ENCODE measurements at places on chromosomes 12 and 14. TPM values are rescaled to one million over a fixed set of nuclear protein-coding genes. Genes with fewer than 3 reads are reported as not detected.

- ATAC-seq, result no peak
Observed at GRCh38 chr12:53736592-53736991, 9.3 kb upstream of the CALCOCO1 start.

Gene MGP
- total RNA-seq, result 26.8 TPM

DNA sequence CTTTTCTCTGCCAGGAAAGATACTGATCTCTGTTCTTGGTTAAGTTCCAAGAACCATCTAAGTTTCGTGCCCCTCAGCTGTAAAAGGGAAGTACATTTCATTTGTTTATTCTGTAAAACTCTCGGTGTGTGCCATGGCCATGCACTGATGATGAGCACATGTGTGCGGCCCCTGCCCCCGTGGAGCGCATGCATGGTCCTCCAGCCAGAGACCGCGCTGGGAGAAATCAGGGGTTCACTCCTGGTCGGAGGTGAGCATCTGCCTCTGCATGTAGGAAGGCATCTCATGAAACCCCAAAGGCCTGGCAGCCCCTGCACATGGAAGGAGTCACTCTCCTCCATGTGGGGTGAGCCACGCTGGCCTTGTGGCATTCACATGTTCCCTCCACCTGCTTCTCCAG is 102.5 kb upstream of the RTL1 start:
- no peak for ATAC-seq

DNA sequence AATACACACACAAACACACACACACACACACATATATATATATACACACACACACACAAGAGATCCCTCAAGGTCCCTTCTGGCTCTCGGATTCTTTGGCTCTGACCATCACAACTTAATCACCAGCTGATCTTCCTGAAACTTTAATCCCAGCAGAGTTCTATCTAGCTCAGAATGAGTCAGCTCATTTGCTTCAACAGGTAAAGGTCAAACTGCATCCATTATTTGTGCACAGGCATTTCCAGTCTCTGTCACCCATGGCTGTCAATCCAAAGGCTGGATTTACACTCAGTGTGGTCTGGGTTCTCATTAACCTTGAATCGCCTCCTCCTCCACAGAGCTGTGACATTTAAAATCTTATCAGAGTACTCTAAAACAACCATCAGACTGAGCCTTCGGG is 113.3 kb upstream of the TMPO start:
- no peak for ATAC-seq

DNA sequence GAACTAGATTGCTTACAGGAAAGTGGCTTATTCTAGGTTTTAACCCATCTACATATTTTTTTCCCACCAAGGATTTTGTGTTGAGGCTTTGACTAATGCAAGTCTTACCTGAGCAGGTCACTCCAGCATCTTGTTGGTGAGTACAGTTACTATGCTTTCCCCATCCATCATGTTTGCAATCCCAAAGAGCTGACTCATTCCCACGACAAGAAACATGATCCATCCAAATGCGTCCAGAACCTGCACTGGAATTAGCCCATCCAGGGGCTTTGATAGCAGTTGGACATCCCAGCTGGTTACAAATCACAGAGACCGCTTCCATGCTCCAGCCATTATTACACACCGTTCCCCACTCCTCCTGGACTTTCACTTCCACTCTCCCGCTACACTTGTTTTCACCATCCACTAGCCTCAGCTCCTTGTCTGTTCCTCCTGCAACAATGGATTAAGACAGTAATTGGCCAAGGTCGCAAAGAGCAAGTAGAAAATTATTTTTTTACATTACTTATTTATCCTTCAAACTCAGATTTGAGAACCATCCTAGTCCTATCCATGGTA is 2.5 kb downstream of the CD163 start:
- no peak for ATAC-seq

GRCh38 chr14:75268633-75269550 is 9.7 kb upstream of the FOS start:
- no peak for ATAC-seq

Gene LTB4R2
- total RNA-seq, result 2.3 TPM

Gene BDKRB2
- 0.58 TPM for total RNA-seq

DNA sequence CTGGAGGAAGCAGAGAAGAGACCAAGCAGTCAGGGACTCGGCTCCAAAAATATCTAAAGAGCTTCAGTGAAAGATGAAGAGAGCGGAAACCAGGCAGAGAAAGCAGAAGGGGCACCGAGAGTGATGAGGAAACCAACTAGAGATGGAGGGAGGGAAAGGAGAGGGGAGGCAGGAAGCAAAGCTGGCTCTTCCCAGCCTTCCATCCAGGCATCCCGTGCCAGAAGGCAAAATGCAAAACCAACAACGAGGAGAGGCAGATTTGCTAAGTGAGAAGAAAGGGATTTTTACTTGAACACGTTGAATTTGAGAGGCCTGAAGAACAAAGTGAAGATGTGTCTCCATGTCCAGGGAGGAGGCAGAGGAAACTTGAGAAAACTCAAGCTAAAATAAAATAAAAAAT is 90.1 kb downstream of the NUAK1 start:
- ATAC-seq, result peak; percentile 40

Gene ATF7
- 8.4 TPM for total RNA-seq

Gene RFLNA
- 3.9 TPM for total RNA-seq

DNA sequence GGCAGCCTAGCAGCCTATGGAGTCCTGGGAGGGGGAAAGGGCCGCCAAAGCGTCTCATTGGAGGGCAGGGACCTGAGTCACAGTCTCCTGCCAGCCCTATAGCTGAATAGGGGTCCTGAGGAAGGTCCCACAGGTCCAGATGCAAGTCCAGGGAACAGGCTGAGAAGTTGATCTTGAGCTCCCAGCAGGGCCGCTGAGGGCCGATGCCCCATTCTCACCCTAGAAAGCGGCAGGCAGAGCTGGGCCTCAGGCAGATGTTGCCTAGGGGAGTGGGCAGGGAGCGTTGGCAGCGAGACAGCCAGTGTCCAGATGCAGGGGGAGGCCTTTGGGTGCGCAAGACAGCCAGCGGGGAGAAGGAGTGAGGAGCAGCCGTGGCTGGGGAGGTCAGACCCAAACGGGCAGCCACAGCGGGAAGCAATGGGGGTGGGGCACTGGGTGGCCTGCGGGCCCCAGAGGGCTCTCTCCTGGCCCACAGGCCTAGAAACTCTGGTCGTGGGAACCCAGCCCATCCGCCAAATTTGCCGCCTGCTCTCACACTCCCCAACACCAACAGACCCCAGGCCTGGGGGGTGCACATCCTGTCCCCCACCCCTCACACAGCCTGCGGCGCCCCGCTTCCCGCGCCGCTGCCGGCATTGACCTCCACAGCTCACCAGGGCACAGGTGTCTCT is 1.1 kb downstream of the HDAC7 start:
- peak; percentile 2 for ATAC-seq

Gene NOVA1
- 1.9 TPM for total RNA-seq

GRCh38 chr14:87334997-87335685 is 657.8 kb downstream of the GALC start:
- ATAC-seq, result no peak

DNA sequence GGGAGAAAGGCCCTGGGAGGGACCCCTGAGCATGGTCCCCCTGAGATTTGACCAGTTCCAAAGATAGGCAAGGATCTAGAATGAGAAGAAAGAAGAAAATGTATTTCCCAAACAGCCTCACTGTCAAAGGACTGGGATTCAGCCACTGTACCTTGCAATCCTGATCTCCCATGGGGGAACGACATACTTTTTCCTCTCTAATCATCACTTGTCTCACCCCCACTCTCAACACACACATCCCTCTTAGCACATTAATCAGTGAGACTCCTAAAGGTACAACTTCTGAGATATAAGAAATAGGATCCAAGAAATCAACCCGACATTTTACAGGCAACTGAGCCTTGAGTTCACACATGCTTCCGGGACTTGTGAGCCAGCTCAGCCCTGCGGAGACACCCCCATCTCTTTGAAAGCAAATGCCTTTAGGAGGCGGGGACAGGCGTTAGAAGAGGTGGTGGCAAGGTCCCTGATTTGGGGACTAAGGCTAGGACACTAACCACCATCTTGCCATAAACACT is 1.4 kb downstream of the MAP3K9 start:
- no peak for ATAC-seq

DNA sequence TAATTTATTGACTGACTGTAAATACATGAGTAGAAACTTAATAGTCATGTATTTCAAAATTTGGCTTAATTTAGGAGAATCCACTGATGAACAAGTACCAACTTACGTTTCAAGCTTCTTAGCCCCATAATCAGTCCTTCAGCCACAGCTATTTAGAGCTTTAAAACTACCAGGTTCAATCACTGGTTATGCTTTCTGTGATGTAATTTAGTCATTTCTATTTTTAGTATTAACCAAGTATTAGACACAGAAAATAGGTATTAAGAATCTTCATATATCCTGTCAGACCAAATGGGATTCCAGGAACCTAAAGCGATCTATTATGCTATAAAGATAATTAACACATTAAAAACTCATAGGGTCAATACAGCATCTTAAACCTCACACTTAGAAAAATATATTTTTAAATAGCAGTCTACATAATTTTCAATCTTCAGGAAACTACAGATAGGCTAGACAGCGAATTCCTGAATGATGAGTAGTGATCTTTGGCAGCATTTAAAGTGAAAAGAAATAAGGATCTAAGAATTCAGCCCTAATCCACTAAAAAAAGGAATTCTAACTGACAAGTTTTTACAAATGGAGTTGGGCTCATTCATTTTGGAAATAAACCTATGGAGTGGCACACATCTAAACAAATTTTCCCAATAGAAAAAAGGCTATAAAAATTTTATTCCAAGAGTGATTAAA is 51.5 kb downstream of the ZC3H14 start:
- peak; percentile 62 for ATAC-seq

Gene JAG2
- 3.3 TPM for total RNA-seq

GRCh38 chr14:104228221-104228620 is 89.8 kb downstream of the KIF26A start:
- no peak for ATAC-seq

- no peak for ATAC-seq
Observed at GRCh38 chr12:131050463-131051154, 96.9 kb downstream of the ADGRD1 start.

DNA sequence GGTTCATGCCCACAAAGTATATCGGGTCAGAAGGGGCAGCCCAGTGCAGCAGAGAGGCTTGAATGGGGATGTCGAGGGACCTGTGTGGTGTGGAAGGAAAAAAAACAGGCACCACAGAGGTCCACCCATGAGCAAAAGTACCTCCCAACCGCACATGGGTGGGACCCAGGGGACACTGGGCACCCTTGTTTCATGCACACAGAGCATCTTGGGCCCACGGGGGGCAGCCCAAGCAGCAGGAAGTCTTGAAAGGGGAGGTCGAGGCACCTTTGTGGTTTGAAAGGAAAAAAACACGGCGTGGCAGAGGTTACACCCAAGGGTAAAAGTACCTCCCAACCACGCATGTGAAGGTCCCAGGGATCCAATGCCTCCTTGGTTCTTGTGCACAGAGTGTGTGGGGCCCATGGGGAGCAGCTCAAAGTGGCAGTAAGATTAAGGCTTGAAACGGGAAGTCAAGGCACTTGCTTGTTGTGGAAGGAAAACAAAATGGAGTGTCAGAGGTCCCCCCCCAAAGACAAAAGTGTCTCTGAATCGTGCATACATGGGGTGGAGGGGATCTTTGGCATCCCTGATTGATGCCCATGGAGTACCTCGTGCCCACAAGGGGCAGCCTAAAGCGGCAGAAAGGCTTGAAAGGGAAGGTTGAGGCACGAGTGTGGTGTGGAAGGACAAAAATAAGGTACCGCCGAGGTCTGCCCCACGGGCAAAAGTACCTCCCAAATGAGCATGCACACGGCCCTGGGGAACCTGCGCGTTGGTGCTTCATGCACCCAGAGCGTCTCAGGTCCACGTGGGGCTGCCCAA is 575.5 kb downstream of the ALG10 start:
- ATAC-seq, result no peak

Gene ATXN2
- total RNA-seq, result 55.6 TPM

DNA sequence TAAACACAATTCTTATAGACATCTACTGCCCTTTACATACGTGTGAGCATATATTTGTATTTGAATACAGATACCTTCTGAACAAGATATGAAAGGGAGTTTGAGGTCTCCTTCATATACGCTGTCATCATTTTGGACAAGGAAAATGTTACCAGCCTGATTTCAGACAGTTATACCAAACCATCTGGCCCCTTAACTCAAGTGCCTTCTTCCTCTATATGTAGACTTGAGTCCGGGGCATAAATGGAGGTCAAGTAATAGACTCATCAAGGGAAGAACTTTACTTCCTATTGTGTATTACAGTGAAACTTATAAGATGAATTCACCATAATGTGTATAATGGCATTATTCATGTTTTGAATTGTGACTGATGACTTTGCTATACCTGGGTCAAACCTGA is 52.2 kb downstream of the FAR2 start:
- ATAC-seq, result no peak

GRCh38 chr14:57346741-57347140 is 43.6 kb upstream of the NAA30 start:
- ATAC-seq, result no peak

GRCh38 chr14:77097006-77097699 is 905 bp upstream of the CIPC start:
- ATAC-seq, result no peak

GRCh38 chr14:99660794-99661193 is 15.9 kb downstream of the HHIPL1 start:
- ATAC-seq, result no peak

DNA sequence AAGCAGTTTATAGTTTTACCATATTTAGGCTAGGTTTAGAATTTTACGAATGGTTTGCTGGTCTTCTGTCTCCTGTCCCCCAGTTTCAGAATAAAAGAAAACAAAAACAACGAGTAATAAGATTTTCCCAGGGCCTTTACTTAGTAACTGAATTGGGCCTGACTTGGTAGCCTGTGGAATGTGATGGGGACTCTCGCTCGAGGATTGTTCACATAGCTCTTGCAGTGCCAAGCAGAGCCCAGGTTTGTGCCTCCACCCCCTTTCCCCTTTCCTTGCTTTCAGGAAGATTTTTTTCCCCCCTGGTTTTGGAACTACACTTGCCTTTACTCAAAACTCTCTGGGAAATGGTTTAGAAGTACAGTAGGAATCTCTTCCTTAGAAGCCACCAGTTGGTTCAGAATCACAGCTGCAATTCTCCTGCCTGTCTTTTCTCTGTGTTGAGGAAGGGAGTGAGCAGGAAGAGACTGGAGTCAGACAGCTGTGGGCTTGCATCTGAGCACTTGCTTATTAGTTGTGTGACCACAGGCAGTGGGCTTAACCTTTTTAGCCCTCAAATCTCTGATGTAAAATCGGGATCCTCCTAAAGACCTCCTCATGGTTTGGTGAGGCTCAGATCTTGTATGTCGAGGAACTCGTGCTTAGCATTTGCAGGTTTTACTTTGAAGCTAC is 501.2 kb downstream of the PCNX1 start:
- no peak for ATAC-seq

GRCh38 chr12:115251727-115252126 is 567.8 kb upstream of the TBX3 start:
- ATAC-seq, result no peak

DNA sequence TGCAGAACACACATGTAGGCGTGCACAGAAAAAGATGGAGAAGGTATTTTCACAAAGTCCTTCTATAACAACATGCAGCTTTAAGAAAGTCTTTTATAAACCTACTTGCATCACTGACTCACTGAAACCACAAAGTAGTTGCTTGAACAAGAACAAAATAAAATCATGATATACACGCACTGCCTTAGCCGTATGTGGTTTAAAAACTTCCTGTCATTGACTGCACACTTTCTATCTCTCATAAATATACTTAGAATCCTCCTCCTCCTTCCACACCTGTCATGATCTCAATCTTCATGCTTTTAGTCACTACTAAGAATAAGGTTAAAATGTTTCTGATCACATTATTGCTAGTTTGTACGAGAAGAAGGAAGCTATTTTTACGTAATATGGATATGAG is 31.8 kb upstream of the RAD51AP1 start:
- no peak for ATAC-seq

All from motor neuron (in vitro differentiated cells).